Activated CD4-positive, alpha-beta T cell treated with anti-CD3 and anti-CD28 coated beads for 1 hour (primary cell): ENCODE measurements at places on chromosomes 16 and 17.

- DNase-seq: peak; percentile 48
Measured at GRCh38 chr17:79045842-79046196, 21.9 kb downstream of the C1QTNF1 start.

- DNase-seq: no peak
Measured at GRCh38 chr17:14019186-14019956, 49.9 kb upstream of the COX10 start.

- DNase-seq: no peak
Measured at GRCh38 chr17:78999947-79000395, 9.6 kb downstream of the CANT1 start.

- DNase-seq: no peak
Measured at GRCh38 chr16:82061861-82062525, 26.9 kb downstream of the HSD17B2 start.

GRCh38 chr16:85363881-85364280, 249.2 kb upstream of the GSE1 start:
- no peak for DNase-seq

GRCh38 chr17:62627219-62627903, at the start of gene MRC2:
Gene MRC2 (plus strand): TSS chr17:62627670. CDS start chr17:62627803, 133 bp downstream.
- DNase-seq: no peak

DNA sequence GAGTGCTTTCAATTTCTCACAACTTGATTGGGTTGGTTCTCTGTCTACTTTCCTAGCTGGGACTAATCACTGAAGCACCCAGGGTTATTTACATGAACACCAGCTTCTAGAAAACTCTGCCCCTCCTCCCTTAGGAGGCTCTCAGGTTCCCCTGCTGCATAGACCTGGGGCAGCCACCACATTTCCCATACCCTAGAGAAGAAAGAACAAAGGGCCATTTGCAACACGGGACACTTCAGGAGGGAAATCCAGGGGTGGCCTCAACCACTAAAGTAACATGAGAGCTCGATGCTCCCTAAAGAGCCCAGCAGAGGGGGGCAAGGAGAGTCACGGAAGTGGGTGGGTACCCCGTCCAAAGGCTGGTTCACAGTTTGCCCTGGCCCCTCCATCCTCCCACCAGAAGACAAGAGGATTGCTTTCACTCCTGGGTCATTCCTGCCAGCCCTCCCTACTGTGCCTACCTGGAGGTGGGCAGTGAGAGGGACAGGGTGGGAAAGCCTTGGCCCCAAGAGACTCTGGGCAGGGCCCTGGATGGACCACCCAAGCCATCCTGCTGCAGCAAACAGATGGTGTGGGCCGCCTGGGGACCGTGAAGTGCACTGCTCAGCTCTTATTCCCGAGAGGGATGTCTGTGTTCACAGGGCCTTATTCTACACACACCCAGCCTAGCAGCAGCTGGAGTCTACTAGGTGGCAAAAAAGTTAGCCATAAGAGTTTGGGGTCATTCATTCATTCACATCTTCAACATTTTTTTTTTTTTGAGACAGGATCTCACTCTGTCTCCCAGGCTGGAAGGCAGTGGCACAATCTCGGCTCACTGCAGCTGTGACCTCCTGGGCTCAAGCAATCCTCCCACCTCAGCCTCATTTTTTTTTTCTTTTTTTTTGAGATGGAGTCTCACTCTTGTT, 392.1 kb downstream of the SOX9 start:
- DNase-seq: no peak

GRCh38 chr17:82112181-82112913, 14.3 kb upstream of the FASN start:
- no peak for DNase-seq

DNA sequence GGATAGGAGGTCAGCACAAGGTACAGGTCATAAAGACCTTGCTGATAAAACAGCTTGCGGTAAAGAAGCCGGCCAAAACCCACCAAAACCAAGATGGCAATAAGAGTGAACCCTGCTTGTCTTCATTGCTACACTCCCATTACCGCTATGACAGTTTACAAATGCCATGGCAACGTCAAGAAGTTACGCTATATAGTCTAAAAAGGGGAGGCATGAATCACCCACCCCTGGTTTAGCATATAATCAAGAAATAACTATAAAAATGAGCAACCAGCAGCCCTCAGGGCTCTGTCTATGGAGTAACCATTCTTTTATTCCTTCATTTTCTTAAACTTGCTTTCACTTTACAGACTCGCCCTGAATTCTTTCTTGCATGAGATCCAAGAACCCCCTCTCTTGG, 1.0 kb upstream of the HSBP1 start:
- no peak for DNase-seq

- DNase-seq: no peak
Measured at GRCh38 chr16:87150262-87150661, 166.9 kb downstream of the C16orf95 start.

DNA sequence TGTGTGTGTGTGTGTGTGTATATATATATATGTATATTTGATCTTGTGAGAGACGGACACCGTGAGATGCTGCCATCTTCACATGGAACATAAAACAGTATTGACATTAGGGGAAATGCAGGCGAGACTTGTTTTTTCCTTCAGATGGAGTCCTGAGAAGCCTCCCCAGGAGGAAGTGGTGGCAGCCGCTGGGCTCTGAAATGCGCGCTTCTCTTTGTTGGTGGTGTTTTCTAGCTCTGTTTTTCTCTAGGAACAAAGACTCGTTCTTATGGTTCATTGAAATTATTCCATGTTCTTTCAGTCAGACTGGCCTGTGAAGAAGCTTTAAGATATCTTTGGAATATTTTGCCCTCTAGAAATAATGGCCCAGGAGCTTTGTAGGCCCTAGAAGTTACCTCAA, 32.9 kb downstream of the SNX29 start:
- DNase-seq: no peak

DNA sequence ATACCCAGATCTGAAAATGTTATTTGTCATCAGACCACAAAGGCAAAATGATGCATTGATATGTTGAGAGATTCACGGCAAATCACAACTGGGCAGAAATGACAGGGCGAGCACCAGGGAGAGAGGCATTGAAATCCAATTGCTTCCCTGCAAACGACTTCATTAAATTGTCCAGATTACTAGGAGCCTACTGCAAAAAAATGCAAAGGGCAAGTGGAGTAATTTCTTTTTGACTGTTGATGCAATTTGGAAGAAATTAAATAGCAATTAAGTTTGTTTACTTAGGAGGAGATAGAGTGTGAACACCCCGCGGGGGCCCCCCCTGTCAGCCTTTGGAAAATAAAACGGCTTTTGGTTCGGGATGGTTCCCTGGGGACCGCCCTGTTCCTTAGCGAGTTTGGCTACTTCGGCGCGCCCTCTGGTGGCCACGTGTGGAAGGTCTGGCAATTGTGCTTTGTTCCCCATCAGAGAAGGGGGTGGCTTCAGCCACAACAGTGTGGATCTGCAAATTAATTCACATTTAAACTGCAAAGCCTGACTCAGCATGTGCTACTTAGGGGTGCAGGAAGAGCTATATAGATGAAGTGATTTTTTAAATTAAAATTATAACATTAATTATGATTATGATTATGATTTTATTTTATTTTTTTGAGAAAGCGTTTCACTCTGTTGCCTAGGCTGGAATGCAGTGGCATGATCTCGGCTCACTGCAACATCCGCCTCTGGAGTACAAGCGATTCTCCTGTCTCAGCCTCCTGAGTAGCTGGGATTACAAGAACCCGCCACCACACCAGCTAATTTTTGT, 14.5 kb upstream of the TMC7 start:
- peak; percentile 66 for DNase-seq

- no peak for DNase-seq
Measured at GRCh38 chr16:4190712-4191333, 51.1 kb downstream of the SRL start.

DNA sequence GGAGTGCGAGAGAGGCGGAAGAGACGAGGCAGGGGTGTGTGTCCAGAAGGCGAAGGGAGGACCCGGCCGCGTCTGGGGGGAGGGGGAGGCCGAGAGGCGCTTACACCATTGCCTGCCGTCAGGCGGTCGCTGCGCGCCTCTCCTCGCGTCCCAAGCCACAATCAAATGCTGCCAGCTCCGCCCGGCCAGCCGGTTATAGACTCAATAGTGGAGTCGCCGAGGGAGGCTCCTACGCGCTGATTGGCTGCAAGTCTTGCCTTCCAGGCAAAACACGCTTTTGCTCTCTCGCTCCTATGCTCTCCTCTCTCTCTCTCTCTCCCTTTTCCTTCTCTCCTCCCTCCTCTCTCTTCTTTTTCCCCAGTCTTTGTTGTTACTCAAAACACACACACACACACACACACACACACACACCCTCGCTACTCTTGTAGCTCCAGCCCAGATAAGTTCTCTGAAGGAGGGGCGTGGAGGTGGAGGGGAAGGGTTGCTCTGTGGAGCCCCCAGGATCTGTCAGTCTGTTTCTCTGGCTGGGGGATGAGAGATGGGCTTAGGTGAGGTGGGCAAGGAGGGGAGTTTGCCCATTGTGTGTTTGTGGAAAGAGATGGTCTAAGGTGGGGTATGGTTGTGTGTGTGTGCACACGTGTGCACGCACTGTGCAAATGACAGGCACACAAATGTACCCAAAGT, at the start of gene DLX3:
Gene DLX3 (minus strand): TSS at position 170 of the 684 bp plus-strand sequence. CDS start 226 bp downstream, outside the sequence.
- DNase-seq: no peak

DNA sequence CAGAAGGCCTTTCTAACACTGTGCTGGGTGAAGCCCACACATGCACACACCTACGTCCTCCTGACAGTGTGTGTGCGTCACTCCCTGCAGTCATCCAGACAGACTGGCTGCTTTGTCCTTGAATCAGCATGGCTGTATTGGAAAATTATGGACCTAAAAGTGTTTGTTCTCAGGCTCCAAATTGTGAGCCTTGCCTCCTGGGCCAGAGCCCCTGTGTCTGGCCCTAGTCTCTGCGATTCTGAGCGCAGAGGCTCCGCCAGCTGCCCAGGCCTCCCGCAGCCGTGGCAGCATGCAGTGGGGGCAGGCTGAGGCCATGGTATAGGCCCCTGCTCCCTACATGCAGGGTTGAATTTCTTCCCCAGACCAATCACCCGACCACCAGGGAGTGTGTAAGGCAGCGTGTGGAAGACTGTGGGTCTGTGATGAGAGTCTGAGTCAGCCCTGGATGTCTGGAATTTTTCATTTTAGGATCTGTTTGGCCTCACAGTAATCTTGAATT, 166.9 kb downstream of the LGALS9B start:
- DNase-seq: no peak

DNA sequence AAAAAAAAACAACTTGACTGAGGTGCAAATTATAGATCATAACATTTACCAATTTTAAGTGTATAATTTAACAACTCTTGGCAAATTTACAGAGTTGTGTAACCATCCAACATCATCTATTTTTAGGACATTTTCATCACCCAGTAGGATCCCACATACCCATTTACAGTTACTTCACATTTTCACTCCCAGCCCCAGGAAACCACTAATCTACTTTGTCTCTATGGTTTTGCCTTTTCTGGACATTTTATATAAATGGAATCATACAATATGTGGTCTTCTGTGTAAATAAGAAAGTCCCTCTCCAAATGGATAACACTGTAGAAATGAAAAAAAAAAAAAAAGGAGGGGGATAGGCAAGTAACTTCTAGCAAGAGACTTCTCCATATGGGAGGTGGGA, 26.1 kb upstream of the XYLT1 start:
- DNase-seq: no peak

DNA sequence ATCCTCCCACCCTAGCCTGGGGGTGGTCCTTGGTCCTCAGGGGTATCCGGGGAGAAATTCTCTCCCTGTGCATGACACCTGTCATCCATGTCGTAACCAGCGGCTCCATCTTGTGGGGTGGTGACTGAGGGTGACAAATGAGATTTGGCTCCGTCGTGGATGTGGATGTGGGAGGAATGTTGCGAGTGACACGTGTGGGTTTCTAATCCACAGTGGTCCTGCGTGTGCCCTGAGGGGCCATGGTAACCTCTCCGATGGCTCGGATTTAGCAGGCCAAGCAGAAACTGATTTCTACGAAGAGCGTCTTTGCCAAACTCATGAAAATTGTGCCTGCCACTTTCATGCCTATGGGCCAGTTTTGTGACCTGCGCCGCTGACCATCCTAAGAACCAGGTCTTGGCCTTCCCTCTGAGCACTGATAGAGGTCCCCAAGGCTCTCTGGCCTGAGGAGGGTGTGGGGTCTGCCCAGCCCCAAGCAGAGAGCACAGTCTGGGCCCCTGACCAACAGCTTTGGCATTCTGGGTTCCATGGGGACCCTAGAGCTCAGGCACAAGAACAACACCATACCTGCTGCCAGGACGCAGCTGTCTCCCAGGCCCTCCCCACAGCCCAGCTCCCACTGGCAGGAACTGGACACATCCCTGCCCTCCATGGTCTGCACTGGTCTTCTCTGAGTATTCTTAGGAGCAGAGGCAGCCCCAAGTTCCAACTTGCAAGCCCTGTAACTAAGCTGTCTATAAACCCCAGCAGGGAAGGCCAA, 79.0 kb downstream of the AMFR start:
- DNase-seq: no peak

DNA sequence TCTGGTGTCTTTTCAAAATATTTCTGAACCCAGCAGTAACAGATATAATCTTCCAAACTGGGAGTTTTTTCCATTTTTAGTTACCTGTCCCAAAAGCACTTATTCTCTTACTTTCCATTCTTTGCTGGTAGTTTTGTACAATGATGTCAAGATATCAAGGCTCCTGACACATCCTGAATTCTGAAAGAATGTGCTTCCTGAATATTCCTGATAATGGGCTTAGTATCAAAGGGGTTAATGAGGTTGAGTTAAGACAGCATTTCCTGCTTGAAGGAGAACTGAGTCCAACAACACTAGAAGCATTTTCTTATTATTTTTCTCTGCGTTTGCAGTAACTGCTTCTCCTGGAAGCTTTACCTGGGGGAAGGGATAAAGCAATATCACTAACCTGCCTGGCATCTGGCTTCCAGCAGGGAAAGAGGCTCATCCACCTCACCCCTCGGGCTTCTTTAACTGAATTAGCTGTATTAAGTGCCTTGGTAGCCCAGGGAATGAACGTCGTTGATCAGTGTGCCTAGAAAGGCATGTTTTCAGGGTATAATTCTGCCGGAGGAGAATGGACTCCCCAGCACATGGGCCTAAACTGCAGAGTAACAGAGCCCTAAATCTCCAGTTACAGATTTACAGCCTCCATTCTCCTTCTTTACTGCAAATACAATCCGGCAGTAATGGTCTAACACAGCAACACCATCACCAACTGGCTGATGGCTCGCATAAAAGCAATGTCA, 134.4 kb downstream of the SNX11 start:
- no peak for DNase-seq

DNA sequence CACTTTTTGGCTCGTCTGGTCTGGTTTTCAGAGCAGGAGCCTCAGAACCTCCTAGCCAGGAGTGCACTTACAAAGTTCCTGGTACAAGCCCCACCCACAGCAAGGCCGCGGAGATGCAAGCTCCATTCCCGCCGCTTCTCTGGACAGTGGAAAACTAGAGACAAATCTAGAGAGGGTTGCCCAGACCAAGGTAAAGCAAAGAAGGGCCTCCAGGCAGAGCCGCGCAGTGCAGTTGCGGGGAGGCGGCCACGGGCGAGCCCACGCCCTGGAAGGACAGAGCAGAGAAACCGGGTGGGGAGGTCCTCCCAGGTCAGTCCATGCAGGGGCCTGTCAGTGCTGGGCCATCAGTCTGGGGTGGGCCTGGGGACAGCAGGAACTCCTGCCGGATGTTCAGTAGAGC, 11.0 kb upstream of the OSGIN1 start:
- no peak for DNase-seq
